ENCODE measurements at places on chromosomes 11 and 22.
A peak's percentile ranks its signal among the peaks of the same experiment; 100 is the strongest.

DNA sequence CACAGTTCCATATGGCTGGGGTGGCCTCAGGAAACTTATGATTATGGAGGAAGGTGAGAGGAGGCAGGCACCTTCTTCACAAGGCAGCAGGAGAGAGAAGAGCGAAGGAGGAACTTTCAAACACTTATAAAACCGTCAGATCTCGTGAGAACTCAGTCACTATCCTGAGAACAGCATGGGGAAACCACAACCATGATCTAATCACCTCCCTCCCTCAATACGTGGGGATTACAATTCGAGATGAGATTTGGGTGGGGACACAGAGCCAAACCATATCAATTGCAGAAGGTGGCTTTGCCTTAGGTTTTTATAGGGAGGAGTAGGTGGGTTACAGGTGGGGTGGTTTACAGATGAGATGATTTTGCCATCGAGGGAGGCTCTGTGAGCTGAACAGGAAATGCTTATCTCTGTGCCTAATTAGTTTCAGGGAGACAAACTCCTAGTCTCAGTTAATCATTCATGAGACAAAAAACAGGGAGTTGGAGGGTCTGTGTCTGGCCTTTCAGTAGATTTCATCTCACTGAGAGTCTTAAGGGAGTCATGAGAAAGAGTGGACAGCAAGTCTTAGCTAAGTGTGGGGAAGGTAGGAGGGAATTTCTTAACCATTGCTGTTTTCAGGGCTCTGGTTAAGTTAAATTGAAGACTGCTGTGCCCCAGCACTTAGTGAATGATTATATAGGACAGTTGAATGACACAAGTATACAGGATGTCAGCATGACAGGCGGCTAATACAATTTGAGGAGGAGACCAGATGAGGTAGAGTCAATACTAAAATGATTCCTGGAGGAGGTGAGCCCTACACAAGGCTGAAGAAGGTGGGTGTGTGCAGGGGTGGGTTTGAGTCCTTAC lies 47.7 kb downstream of the CWC15 start:
- DNase-seq, result no peak

DNA sequence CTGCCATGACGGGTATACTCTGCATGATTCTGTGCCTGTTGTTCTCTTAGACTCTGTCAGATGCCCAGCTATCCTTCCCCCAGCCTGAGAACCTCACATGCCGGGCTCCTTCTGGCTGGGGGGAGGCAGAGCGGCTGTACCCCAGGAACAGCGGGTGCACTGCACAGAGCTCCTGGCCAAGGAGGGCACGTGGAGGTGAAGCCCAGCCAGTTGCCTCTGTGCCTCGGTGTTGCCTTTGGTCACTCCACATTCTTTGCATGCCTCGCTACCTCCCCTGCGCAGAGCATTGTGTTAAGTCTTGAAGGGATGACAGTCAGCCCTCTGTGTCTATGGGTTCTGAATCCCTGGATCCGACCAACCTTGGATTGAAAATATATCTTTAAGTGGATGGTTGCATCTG lies 77.7 kb downstream of the FEZ1 start:
- no peak for DNase-seq

- DNase-seq, result no peak
Measured at GRCh38 chr11:57588046-57588710, 9.3 kb upstream of the SERPING1 start.

DNA sequence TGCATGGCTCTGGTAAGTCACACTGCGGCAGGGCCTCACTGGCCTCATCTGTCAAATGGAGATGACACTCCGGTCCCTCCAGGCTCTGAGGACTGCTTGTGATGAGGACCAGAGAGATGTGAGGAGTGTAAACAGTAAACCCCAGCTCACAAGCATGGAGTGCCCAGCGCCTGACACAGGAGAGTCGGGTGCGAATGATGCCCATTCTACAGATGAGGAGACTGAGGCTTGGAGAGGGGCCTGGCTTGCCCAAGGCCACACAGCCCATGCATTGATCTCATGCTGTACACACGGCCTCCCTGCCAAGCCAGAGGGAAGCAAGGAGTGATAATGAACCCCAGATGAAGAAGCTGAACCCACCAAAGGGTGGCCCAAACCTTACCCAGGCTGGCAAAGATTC lies 37.2 kb downstream of the ELFN2 start:
- no peak for DNase-seq

GRCh38 chr22:22201185-22201929 lies 43.2 kb upstream of the VPREB1 start:
- no peak for DNase-seq

- DNase-seq, result no peak
Measured at GRCh38 chr11:92130421-92130831, 94.2 kb upstream of the FAT3 start.

DNA sequence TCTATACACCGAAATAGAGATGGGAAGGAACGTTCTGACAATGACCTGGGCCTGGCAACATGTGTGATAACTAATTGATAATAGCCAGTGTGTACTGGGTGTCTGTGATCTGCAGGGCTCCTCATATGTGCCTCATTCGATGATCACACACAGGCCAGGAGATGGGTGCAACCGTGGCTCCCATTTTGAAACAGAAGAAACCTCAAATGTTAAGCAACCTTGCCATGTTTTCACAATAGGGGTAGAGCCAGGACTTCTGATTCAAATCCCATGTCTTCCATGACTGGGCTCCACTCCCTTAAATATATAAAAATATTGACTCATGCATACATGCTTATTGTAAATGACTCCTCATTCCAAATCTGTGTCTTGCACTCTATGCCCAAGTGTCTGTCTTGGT lies 11.1 kb downstream of the APOL3 start:
- no peak for DNase-seq

- DNase-seq, result no peak
Measured at GRCh38 chr11:18027475-18027874, 14.6 kb upstream of the SERGEF start.

GRCh38 chr11:117875382-117876058 lies 938 bp downstream of the FXYD6 start:
- peak; percentile 12 for DNase-seq

- DNase-seq, result no peak
Measured at GRCh38 chr11:124745835-124746620, 6.0 kb downstream of the VSIG2 start.

DNA sequence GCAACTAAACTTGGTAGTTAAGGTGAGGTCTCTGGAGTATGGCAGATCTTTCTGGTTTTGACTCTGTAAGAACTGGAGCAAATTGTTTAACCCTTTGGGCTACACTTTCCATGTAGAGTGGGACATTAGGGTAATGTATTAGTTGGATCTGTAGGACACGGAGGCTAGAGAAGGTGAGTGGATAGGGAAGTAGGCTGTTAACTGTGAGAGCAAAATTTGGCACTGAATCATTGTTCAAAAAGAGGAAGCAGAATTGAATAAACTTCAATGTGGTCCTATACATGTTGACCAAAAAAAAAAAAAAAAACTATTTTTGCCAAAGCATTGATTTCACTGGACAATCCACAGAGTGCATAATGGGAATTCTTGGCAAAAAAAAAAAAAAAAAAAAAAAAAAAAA lies 370.2 kb upstream of the CHORDC1 start:
- no peak for DNase-seq

DNA sequence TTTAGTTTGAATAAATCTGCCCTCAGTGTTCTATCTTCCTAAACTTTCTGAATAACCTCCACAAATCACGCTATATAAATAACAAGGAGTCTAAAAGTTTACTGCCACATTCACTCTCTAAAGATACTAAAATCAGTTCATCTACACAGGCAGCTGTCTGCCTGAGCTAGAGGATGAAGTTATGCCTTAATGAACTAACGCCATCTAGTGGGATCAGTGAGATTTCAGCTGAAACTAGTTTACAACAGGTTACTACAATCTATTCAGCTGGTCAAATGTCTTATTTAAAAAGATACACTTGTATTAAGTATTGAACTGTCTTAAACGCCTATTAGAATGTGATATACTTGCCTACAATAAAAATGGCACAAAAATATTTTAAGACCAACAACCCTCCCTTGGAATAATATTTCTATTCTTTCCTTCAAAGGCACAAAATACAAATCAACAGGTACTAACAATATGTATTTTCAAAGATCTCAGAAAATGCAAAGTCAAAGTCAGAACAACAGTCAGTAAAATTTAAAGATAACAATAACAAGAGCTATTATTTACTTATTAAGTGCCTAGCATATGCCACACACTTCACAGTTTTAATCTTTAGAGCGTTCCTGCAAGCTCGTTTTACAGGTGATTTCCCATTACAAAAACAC lies 84.1 kb downstream of the LARGE2 start:
- DNase-seq, result peak; percentile 16

DNA sequence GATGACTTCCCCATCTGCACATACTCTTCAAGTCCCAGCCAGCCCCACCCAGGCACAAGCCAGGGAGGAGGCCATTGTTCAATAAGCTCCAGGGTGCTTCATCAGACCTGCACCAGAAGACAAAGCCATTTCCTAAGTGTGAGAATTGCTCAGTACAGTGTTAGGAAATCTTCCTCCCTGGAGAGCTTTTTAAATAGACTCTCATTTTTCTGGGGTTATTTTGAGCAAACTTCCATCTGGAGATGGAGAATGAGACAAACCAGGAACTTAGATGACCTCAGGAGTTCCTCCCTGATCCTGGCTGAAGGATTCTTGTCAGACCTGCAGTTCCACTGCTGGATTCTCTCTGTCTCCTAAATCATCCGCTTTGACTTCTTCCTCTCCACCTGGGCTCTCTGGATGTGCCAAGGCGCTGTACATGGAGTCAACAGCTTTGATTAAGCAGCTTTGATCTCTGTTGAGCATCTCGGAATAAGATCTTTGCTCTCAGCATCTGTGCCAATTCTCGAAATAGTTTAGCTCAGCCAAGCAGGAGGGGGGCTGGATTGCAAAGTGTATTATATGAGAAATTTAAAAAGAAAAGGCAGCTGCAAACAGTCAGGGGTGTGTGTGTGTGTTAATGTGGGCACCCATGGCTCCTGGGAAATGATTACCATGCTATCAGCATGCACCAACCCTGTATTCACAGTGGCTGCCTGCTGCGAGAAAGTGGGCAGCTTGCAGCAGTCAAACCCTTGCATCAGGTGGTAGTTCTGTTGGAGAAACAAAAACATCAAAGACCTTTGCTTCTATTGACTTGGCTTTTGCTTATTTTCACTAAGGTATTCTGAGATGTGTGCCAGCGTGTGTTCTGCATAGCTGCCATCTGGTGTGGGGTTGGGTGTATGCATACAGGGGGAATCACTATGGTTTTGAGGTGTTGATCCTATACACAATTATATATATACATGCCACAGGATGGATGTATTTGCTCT lies 70.2 kb upstream of the NAV2 start:
- no peak for DNase-seq

- no peak for DNase-seq
Measured at GRCh38 chr11:116640641-116641402, 132.0 kb downstream of the BUD13 start.

- no peak for DNase-seq
Measured at GRCh38 chr11:121198491-121198890, 94.1 kb upstream of the SC5D start.

- DNase-seq, result no peak
Measured at GRCh38 chr22:27776650-27776958, 25.0 kb downstream of the MN1 start.

DNA sequence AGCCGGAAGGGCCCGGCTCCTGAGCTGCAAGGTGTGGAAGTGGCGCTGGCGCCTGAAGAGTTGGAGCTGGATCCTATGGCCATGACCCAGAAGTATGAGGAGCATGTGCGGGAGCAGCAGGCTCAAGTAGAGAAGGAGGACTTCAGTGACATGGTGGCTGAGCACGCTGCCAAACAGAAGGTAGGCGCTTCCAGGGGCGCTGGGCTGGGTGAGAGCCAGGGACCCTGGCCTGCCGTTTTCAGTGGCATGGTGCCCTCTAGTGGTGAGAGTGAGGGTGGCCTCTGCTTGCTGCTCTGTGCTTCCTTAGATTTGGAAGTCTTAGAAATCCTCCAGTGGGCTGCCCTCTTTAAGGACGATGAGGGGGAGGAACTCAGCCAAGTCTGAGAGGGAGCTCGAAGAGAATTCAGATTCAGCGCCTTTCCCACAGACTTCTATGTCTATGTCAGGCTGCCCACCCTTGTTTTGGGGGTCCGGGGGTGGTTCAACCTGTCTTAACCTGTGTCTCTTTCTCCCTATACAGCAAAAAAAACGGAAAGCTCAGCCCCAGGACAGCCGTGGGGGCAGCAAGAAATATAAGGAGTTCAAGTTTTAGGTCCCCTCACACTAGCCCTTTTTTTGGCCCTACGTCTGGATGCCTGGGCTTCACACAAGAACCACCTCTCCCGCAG lies 1.8 kb upstream of the PACS1 start:
- peak; percentile 73 for DNase-seq

GRCh38 chr11:125070699-125071254 lies 7.7 kb downstream of the SLC37A2 start:
- DNase-seq, result no peak

- no peak for DNase-seq
Measured at GRCh38 chr11:61352038-61352437, 9.6 kb downstream of the CYB561A3 start.

GRCh38 chr22:32044477-32044876 lies 1.4 kb downstream of the SLC5A1 start:
- DNase-seq, result no peak

GRCh38 chr11:90288212-90288821 lies 65.5 kb upstream of the CHORDC1 start:
- DNase-seq, result no peak

- DNase-seq, result no peak
Measured at GRCh38 chr11:78176605-78177141, 11.8 kb downstream of the KCTD21 start.

DNA sequence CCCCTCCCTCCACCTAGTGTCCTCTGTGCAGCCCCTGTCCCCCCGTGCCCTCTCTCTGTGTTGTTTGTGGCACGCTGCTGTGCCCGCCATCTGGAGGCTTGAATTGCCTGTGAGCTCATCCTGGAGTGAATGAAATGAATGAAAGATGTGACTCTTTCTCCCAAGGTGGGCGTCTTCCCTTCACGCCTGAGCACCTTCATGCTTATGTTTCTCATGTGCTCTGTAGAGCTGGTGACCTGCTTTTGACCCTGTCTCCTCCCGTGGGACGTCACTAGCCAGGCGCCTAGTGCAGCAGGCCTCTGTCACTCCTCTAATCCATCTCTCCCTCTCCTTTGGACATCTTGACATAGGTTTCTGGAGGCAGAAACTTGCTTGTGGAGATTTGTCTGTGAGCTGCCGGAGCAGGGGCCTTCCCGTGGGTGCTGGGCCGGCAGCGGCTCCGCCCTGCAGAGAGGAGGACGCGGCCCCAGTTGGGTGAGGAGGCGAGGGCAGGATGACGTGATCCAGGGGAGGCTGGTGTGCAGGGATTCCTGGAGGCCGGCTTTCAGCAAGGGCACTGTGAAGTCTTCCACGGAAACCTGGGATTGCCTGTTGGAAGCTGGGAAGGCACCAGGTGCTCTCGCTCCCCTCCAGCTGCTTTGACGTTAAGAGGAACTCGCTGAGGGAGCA lies 40.6 kb downstream of the MUC6 start:
- DNase-seq, result no peak

All from stimulated activated naive CD8-positive, alpha-beta T cell treated with anti-CD3 and anti-CD28 coated beads, Interleukin-15, amount 100 ng/mL, for 72 hours (primary cell).